Stimulated activated CD4-positive, alpha-beta T cell treated with anti-CD3 and anti-CD28 coated beads, Interleukin-1b, Interleukin-23, amount 100 ng/mL, for 1 hour (primary cell): ENCODE measurements at places on chromosomes 6 and 20.

DNA sequence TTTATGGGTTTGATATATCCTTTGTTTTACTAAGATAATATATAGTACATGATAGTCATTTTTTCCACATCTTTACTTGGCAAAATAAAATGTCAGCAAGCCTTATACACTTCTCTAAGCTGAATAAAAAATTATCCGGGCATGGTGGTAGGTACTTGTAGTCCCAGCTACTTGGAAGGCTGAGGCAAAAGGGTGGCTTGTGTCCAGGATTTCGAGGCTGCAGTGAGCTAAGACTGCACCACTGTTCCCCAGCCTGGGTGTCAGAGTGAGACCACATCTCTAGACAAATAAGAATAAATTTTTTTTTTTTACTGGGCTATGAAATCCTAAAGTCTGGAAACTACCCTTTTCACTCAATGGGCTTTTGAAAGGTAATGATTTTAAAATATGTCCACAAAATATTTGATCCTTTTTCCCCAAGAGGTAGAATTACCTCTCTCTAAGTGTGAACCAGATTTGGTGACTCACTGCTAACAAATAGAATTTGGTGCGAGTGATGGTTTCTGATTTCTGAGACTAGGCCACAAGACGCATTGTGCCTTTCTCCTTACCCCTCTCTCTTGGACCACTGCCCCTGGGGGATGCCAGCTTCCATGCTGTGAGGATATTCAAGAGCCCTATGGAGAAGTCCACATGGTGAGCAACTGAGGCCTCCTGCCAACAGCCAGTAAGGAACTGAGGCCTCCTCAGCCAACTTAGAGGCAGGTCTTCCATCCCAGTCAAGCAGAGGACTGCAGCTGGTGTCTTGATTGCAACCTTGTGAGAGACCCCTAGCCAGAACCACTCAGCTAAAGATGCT is 84.2 kb upstream of the ZNFX1 start:
- no peak for DNase-seq

GRCh38 chr6:13360671-13361540 is 32.6 kb upstream of the TBC1D7 start:
- DNase-seq: no peak

GRCh38 chr6:157491571-157492232 is 110.7 kb downstream of the ZDHHC14 start:
- no peak for DNase-seq

DNA sequence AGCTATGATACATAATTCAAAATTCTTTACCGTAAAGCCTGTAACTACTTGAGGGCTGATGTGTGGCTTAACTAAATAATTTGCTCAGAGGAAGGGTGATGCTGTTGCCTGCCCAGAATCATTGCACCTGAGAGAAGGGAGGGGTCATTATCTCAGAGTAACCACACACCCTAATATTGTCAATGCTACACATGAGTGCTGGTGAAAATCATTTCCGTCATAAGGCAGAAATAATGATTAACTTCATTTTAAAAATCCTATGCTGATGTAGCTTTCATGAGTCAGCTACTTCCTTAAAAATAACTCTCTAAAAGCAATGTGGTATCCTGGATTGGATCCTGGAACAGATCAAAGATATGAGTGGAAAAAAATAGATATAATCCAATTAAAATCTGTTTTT is 146.4 kb upstream of the FAM83B start:
- DNase-seq: no peak

GRCh38 chr6:135088818-135089809 is 34.5 kb upstream of the HBS1L start:
- DNase-seq: no peak
